SK-MEL-5 (cell line): ENCODE measurements at places on chromosomes 6 and 20. TPM values are rescaled to one million over a fixed set of nuclear protein-coding genes. Genes with fewer than 3 reads are reported as not detected.

Gene SRSF12
- 0.13 and 0.21 TPM in 2 replicates for total RNA-seq

Gene SLC17A1
- total RNA-seq: not detected in 2 replicates

Gene OSTM1
- total RNA-seq: 194 and 228 TPM in 2 replicates

Gene ALDH5A1
- total RNA-seq: 6.1 and 7.2 TPM in 2 replicates

Gene HLA-DRA
- 5.7 and 10.0 TPM in 2 replicates for total RNA-seq

Gene APOM
- 0.42 and 0.43 TPM in 2 replicates for total RNA-seq

Gene HLA-DQB2
- not detected in 2 replicates for total RNA-seq

Gene COL9A3
- total RNA-seq: 8.6 and 11.0 TPM in 2 replicates

Gene ANGPT4
- not detected in 2 replicates for total RNA-seq

Gene PHF3
- 43.9 and 48.1 TPM in 2 replicates for total RNA-seq

Gene TAF4
- 3.4 and 3.6 TPM in 2 replicates for total RNA-seq

Gene HLA-DQA2
- total RNA-seq: 0.19 TPM in 1 of 2 replicates, not detected in the other

Gene LAMP5
- not detected in 2 replicates for total RNA-seq

Gene CRIP3
- not detected in 2 replicates for total RNA-seq

Gene PRR18
- total RNA-seq: not detected in 2 replicates

Gene PNLDC1
- 0.05 TPM in 1 of 2 replicates, not detected in the other for total RNA-seq

Gene HLA-F
- total RNA-seq: 28.0 and 30.4 TPM in 2 replicates

Gene SLA2
- total RNA-seq: not detected in 2 replicates

Gene GJA10
- total RNA-seq: not detected in 2 replicates

Gene ADGRG6
- total RNA-seq: 130 and 134 TPM in 2 replicates

Gene BMP6
- total RNA-seq: 0.05 TPM in 2 replicates

Gene KIAA0408
- total RNA-seq: 3.2 and 3.7 TPM in 2 replicates

Gene CCND3
- total RNA-seq: 26.9 and 31.8 TPM in 2 replicates

Gene GPSM3
- total RNA-seq: 3.3 and 5.4 TPM in 2 replicates

Gene PGBD1
- total RNA-seq: 3.2 and 4.1 TPM in 2 replicates
